ENCODE measurements at places on chromosomes 11 and 22. TPM values are rescaled to one million over a fixed set of nuclear protein-coding genes. Genes with fewer than 3 reads are reported as not detected.

DNA sequence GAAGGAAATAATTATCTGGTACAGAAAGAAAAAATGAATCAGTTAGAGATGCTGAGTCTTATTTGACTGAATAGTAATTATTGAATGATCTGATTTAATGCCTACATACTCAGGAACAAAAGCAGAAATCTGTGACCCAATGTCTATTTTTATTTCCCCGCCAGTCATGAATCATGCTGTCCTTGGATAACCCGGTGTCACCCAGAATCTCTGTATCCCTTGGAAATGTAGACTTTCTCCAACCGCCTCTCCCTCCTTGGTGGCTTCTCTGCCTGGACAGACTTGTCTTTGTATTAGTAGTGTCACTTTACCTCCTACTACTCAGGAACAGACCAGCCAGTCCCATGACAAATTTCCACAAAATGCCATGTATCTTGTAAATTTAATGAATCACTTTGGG lies 173.3 kb upstream of the PDGFD start:
- DNase-seq = no peak

DNA sequence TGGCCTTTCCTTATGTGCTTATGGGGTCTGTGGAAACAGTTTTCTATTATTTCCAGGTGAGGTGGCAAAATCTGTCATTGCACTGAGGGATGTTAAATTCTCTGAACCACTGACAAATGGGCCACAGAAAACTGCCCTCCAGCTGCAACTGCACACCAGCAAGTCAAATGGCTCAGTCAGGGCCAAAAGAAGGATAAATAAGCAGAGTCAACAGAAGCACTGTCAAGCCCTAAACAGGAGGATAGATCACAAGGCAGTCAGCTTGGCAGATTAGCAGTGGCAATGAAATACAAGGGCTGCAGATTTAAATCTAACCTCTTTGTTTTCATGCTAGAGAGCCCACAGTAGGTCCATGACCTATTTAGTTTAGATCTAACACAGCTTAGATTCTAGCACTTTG lies 435.6 kb downstream of the ETS1 start:
- DNase-seq = no peak

- no peak for DNase-seq
Measured at GRCh38 chr11:85710917-85711316, 24.9 kb upstream of the CCDC89 start.

GRCh38 chr11:70306586-70307033 lies 36.1 kb downstream of the PPFIA1 start:
- DNase-seq = no peak

- DNase-seq = no peak
Measured at GRCh38 chr22:18973264-18974031, 37.4 kb upstream of the PRODH start.

Gene OR5L2
- total RNA-seq = not detected

Gene H19
- total RNA-seq = 62.2 TPM

Gene CCDC188
- 0.34 TPM for total RNA-seq
